ENCODE measurements at places on chromosomes 5 and 9.

- peak; percentile 84 for DNase-seq
These were observed 75.8 kb upstream of the SARDH start for GRCh38 chr9:133813749-133814585.

- DNase-seq, result no peak
These were observed 23.0 kb downstream of the FRRS1L start for GRCh38 chr9:109143881-109144562.

DNA sequence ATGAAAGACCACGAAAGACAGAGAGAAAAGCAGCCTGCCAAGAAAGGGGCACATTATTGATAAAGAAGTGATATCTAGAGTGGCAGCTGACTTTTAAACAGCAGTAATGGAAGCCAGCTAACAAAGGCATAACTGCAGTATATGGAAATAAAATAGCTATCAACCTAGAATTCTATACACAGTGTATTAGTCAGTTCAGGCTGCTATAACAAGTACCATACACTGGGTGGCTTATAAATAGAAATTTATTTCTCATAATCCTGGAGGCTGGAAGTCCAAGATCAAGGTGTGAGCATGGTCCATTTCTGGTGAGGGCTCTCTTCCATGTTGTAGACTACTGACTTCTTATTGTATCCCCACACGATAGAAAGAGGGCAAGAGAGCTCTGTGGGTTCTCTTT lies 109.8 kb downstream of the DEPDC1B start:
- DNase-seq, result no peak

- DNase-seq, result no peak
These were observed 550.1 kb upstream of the ZNF462 start for GRCh38 chr9:106312906-106313305.

DNA sequence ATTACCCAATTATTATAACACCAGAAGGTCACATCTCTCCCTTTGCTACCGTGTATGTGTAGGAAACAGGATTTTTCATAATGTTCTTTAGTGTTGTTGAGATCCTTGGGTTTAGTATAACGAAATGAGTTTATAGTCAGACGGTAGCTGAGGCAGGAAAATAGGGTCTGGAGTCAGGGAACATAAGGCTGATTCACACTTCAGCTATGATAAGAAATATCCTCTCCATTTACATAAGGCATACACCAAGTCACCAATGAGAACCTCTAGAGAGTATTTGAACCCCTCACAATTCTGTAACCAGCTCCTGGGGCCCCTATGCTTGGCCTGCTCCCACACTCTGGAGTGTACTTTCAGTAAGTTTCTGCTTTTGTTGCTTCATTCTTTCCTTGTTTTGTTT lies 58.9 kb upstream of the ANKH start:
- DNase-seq, result no peak

DNA sequence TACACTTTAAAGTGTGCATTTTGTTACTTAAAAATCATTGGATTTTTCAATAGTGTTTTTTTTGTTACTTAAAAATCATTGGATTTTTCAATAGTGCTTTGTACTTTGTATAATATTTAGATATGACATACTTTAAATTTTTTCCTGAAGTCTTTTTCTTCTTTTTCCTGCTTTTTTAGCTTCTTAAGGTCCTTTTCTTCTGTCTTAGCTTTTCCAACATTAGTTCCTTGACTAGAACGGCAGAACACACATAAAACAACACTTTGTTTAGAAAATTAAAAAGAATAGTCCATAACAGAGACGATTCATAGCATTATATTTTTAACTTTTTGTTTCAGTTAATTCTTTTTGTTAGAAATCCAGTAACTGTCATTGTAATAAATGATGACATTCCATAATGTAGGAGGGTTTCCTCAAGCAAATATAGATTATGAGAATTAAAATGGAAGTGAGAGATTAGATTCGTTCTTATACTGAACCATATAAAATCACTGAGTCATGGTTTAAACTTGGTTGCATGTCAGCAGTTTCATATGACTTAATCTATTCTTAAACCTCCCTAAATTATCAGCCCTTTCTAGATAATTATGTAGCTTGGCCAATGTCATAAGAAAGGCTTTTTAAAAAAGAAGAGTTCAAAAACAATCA lies 45.3 kb upstream of the RICTOR start:
- DNase-seq, result no peak

- peak; percentile 26 for DNase-seq
These were observed 937 bp downstream of the TMOD1 start for GRCh38 chr9:97502222-97502983.

Measured in NCI-H524 (cell line).